ENCODE measurements at places on chromosomes 7 and 10. TPM values are rescaled to one million over a fixed set of nuclear protein-coding genes. Genes with fewer than 3 reads are reported as not detected.
A peak's percentile ranks its signal among the peaks of the same experiment; 100 is the strongest.

NOM1 gene
- 9.7 TPM for total RNA-seq

DNA sequence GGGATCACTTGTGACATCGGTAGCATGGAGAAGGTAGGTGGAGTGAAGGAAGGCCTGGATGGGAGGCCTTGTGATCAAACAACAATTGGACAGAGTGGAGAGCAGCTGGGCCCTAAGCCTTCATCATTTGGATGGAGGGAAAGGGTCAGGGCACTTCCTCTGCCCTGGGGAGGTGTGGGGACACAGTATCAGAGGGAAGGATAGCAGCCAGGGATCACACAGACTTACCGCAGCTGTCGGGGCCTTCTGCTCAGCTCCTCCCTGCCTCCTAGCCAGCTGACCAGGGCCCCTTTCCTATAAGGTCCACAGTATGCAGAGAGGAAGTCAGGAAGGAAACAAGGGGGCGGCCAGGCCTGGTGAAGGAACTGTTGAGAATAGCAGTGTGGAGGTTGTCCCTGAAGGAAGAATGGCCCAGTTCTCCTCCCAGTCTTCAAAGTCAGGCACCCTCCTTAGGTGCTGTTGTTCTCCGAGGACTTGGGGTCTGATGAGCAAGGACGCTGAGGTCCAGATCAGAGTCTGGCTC, 62.1 kb downstream of the ABCC2 start:
- no peak for DNase-seq

- DNase-seq = peak; percentile 28
These were observed 8.5 kb upstream of the NFE2L3 start for GRCh38 chr7:26143298-26144048.

DNA sequence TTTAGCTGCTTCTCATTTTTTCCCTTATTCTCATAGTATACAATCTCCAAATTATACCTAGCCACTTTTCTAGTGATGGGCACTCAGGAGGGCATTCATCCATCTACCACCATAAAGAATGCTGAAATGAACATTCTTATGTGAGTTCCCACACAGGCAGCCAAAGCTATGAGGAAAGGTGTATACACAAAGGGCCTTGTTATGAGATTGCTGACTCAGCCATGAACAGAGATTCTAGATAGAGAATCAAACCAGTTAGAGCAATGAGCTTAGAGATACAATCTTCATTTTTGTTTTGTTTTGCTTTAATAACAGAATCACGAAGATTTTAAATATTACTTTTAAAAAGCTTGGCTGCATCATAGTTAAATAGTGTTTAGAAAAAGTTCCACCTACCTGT, 54.8 kb upstream of the TNKS2 start:
- DNase-seq = no peak

GRCh38 chr7:130396109-130396508, 15.8 kb downstream of the CPA1 start:
- DNase-seq = no peak

DNA sequence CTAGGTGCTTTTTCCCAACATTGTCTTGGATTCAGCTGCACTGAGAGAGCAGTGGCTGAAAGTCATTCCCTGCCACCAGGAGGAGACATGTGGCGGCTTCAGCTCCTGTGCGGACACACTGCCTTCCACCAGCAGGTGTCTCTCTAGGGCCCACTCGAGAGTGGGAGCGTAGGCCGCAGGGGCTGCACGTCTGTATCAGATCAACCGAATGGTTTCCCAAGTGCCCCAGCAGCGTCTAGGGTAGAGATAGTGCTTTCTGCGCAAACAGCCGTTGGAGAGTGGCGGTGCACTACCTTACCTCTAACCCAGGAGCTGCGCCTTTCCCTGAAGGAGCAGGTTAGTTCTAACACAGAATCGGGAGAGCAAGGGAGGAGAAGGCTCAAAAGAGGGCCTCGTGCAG, 31.7 kb downstream of the PAPOLB start:
- DNase-seq = peak; percentile 87

DNA sequence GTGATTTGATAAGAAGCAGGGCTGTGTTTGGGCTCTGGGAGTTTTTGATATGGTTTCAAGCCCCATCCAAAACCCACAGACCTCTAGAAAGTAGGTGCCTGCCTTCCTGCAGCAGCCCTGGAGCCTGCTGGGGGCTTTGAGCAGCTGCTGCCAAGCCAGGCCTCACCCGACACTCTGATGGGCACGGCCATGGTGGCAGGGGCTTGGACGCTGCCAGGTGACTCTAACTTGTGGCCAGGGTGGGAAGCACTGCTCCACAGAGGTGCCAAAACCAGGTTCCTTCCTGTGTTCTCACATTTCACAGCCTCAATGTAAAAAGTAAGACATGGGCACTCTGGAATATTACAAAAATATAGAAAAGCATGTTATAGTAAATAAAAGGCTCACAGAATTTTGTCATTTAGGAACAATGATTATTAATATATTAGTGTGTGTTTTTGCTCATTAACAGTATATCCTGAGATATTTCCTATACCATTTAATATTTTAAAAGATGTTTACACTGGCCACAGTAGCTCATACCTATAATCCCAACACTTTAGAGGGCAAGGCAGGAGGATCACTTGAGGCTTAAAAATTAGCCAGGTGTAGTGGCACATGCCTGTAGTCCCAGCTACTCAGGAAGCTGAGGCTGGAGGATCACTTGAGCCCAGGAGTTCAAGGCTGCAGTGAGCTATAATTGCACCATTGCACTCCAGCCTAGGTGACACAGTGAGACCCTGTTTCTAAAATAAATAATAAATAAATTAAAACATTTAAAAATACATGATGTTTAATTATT, 95.1 kb downstream of the EGFR start:
- no peak for DNase-seq

CLDN4 gene
- 532 TPM for total RNA-seq

HHEX gene
- 13.0 TPM for total RNA-seq

GRCh38 chr10:59181668-59182067, 5.2 kb downstream of the PHYHIPL start:
- peak; percentile 72 for DNase-seq

DNA sequence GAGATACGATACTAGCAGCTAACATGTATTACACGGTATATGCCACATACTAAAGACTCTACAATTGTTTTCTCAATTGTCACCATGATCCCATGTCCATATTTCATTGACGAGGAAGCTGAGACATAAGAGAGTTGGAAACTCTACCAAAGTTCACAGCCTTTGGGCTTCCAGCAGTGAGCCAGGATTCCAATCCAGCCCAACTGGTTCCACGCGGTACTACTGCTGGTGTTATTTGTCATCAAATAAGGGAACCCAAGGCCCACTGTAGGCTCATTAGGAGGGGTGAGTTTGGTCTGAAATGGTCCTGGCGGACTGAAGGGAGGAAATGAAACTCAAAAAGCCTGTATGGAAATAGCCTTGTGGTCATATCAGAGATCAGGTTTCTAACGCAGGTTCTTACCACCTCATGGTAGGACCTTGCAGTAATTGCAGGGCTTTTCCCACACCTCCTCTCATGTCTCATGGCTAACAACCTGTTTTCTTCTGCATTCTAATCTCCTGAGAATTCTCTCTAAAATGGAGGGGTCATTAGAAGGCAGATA, 814.6 kb downstream of the LRMDA start:
- DNase-seq = no peak

GRCh38 chr10:85848756-85849155, 517.8 kb downstream of the GRID1 start:
- DNase-seq = no peak

GRCh38 chr10:97081621-97082235, 104.0 kb downstream of the SLIT1 start:
- peak; percentile 86 for DNase-seq

KIAA1217 gene
- total RNA-seq = 20.1 TPM

- no peak for DNase-seq
These were observed 405.2 kb upstream of the AUTS2 start for GRCh38 chr7:69193061-69193460.

C10orf143 gene
- total RNA-seq = 0.50 TPM

TEX47 gene
- total RNA-seq = not detected

SLC29A4 gene
- total RNA-seq = 22.3 TPM

ASB15 gene
- total RNA-seq = not detected

DNA sequence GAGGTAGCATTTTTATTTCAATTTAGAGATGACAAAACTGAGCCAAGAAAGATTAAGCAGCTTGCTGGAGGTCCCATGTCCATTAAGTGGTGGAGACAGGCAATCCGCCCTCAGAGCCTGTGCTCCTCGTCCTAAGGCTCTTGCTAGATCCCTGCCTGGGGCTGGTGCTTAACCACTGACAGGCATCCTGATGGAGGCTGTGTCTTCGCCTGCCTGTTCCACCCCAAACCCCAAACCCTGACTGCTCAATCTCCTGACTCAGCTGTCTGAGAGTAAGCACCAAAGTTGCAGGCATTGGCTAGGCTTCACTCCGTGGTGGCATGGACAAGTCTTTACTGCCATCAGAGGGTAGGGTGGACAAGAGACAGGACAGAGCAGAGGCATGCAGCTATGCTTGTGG, 209.4 kb downstream of the POU6F2 start:
- no peak for DNase-seq

DNA sequence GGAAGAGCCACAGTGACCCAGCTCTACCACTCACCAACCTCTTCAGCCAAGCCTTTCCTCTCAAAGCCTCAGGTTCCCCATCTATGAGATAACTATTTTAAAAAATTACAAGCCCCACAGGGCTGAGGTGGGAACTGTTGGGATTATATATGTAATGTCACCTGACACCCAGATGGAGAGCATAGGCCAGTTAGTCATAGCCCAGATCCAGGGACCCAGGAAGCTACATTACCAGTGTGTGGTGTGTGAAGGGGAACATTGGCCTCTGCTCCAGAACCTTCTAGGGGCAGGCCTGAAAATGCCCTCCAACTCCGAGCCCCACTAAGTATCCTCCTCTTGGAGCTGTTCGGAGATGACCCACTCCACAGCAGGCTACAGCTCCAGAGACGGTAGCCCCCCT, 162.4 kb downstream of the NRF1 start:
- no peak for DNase-seq

- DNase-seq = no peak
These were observed 90.5 kb upstream of the CSTF2T start for GRCh38 chr10:51789903-51790302.

FEZF1 gene
- not detected for total RNA-seq

TDRD1 gene
- total RNA-seq = not detected

LDB1 gene
- 47.2 TPM for total RNA-seq

RUFY2 gene
- 12.7 TPM for total RNA-seq

- DNase-seq = no peak
These were observed 162.2 kb downstream of the PFKFB3 start for GRCh38 chr10:6364893-6365292.

GRCh38 chr7:115183431-115184057, 261.6 kb downstream of the MDFIC start:
- no peak for DNase-seq

- DNase-seq = peak; percentile 53
These were observed 73.9 kb upstream of the CABCOCO1 start for GRCh38 chr10:61588770-61589211.

GRCh38 chr7:31372231-31372959, 31.9 kb upstream of the NEUROD6 start:
- no peak for DNase-seq

MOGAT3 gene
- total RNA-seq = 6.3 TPM

TYW1B gene
- total RNA-seq = 1.9 TPM

GRCh38 chr10:99461230-99461629, 30.8 kb upstream of the GOT1 start:
- no peak for DNase-seq

HOXA6 gene
- total RNA-seq = not detected

GRCh38 chr7:8365499-8366110, 67.8 kb upstream of the NXPH1 start:
- DNase-seq = peak; percentile 18

UBN2 gene
- total RNA-seq = 12.9 TPM

GRCh38 chr10:42939237-42939636, 137.6 kb upstream of the RET start:
- no peak for DNase-seq

GRCh38 chr7:2689951-2690705, 2.1 kb downstream of the AMZ1 start:
- no peak for DNase-seq

DNA sequence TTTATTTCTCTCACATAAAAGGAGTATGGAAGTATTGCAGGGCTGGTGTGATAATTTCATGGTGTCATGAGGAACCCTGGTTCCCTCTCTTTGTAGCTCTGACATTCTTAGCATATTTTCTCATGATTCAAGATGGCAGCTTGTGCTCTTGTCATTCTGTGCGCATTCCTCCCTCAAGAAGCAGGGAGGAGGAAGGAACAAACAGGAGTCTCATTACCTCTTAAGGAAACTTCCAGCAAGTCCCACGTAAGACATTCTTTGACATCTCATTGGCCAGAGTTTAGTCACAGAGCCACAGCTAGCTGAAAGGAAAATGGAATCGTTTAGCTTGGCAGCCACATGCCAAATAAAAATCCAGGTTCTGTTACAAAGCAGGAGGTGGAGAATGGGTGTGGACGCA, 546.8 kb downstream of the LRMDA start:
- no peak for DNase-seq

NYAP1 gene
- total RNA-seq = 1.6 TPM

GRCh38 chr7:128459394-128459878, 3.8 kb downstream of the HILPDA start:
- peak; percentile 71 for DNase-seq

GRCh38 chr10:89516149-89516832, 19.1 kb downstream of the SLC16A12 start:
- peak; percentile 66 for DNase-seq

GRCh38 chr10:119303886-119304285, 96.5 kb downstream of the GRK5 start:
- DNase-seq = peak; percentile 64

GRCh38 chr7:104784686-104785085, 229.3 kb upstream of the KMT2E start:
- DNase-seq = no peak

GRCh38 chr10:37488792-37489657, 363.6 kb downstream of the ANKRD30A start:
- DNase-seq = no peak

GRCh38 chr7:3393862-3394261, 92.8 kb downstream of the SDK1 start:
- DNase-seq = no peak

- peak; percentile 75 for DNase-seq
These were observed 14.7 kb upstream of the C7orf33 start for GRCh38 chr7:148575640-148576411.
